ENCODE measurements at places on chromosomes 7 and 10. TPM values are rescaled to one million over a fixed set of nuclear protein-coding genes. Genes with fewer than 3 reads are reported as not detected.

DNA sequence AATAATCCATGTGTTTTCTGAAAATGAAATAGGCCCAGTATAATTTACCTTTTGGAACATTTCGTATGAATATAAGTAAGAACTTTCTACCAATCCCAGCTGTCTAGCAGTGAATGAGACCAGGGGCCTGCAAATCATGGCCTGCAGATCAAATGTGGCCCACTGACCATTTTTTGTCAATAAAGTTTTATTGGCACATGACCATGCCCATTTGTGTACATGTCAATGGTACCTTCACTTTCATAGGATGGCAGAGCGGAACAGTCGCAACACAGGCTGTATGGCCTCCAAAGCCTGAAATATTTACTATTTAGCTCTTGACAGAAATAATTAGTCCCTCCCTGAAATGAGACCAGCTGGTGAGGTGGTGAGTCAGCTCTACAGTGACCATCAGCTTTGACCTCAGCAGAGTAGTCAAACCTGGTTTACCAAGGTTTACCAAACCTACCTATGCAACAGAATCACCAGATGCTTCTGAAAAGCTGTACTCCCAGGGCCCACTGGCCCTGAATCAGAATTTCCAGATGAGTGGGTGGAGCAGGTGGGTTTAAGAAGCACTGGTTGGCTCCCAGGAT lies 13.8 kb upstream of the C10orf90 start:
- peak; percentile 31 for DNase-seq

GRCh38 chr7:143901332-143901667 lies 676 bp downstream of the TCAF1 start:
- peak; percentile 30 for DNase-seq

Gene ITGB8
- total RNA-seq = 17.8 TPM

DNA sequence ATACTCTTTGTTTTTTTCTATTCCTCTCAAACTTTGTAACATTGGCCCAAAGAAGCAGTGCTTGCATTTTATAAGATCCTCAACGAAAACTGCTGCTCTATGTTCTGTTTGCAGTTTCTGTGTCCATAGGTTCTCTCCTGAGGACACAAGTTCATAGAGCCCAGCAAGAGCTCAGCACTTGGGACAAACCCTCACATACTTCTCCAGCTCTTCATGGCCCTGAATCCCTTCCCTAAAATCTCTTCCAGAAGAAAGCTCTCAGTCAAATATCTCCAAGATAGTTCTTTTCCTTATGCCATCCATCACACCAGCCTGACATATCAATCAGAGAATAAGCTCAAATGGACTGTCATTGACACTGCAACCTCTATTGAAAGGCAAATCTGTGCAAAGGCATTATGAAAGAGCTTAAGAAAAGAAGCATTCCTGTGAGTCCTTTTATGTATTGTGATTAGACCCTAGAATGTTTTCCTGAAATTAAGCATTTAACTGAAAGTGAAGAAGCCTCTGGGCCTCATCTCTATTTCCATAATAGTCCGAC lies 405.5 kb downstream of the ANKRD7 start:
- no peak for DNase-seq

Gene HOXA5
- total RNA-seq = 0.98 TPM

Gene CTAGE15
- total RNA-seq = 0.36 TPM
